Gastroesophageal sphincter (tissue), 4 donors: ENCODE measurements at places on chromosomes 1 and 21. TPM values are rescaled to one million over a fixed set of nuclear protein-coding genes. Genes with fewer than 3 reads are reported as not detected.

The DUSP12 gene
- total RNA-seq, result 31.3 TPM

DNA sequence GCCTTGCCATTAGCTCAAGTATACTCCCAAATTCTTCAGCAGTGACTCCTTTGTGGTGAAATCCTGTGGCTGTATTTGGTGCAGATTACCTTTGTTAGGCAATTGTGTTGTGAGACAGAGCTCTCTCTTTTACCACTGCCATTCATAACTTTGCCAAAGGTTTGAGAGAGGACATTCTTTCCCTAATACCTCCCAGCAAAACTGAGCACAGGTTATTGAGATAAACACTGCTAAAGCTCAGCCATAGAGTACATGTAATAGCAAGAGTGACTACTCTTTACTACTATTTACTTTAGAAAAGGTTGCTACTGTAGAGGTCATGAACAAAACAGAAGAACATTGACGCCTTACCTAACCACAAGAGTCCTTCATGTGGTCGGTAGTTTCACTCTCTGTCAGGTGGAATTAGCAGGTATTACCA, 514.0 kb upstream of the ADAMTS5 start:
- ATAC-seq, result no peak

DNA sequence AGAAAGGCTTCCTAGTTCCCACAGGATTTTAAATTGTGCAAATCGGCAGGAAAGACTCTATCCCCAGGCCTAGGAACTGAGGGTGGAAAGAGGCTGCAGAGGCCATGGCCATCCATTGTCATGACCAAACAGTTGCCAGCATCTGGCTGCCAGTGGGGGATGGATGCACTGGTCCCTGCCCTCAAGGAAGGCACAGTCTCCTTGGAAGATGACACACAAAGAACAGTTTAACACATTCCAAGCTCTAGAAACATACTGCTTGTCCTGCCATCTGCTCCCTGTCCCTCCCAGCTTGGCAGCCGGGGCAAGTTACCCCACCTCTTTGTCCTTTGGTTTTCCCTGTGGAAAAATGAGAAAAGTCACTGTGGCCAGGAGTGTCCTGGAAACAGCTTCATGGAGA, 83.2 kb downstream of the BCAR3 start:
- no peak for ATAC-seq

- ATAC-seq, result peak; percentile 14
Observed at GRCh38 chr1:11654939-11655808, 497 bp downstream of the FBXO44 start.

DNA sequence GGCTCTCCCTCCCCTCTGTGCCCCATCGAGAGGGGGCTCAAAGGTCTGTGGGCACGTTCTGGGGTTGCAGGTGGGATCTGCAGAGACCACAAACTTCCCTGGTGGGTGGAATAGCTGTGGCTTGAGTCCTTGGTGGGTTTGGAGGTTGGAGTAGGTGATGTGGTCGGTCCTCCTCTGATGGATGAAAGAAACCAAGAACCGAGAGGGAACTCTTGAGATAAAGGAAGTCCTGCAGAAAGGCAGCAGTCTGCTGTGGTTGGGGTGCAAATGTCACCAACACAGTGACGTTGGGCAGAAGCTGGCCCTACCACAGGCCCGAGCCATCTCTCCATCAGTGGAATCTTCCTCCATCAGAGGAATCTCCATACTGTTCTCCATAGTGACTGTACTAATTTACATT, 171.8 kb downstream of the FCRL5 start:
- no peak for ATAC-seq

The FCN3 gene
- 4.6 TPM for total RNA-seq
